NCI-H510A treated with DMSO at 0.1 percent for 48 hours (cell line): ENCODE measurements at places on chromosomes 3 and 15.
A peak's percentile ranks its signal among the peaks of the same experiment; 100 is the strongest.

- DNase-seq: peak; percentile 76
Observed at GRCh38 chr3:186209810-186210752, 101.2 kb upstream of the ETV5 start.

- DNase-seq: peak; percentile 12
Observed at GRCh38 chr15:88704791-88705768, 66.3 kb downstream of the ISG20 start.

- DNase-seq: no peak
Observed at GRCh38 chr3:195800240-195800639, 11.5 kb downstream of the MUC4 start.

GRCh38 chr3:54020436-54020835 lies 101.9 kb upstream of the CACNA2D3 start:
- DNase-seq: no peak

DNA sequence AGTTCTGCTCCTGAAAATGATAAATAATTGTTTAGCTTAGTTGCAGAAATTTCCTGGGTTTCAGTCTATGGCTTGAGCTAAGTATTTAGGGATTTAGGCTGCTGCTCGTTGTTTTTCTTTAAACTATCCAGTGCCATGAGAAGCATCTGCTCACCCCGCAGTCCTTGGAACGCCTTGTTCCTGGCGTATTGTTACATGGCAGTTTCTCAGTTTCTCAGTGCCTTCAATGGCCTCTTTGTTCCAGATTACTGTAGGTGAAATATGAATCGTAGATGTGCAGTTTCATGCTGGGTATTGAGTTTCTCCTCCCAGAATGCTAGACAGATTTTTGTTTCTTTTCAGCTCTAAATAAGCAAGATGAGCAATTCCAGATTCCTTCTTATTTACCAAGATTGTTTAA lies 269.5 kb upstream of the GBE1 start:
- DNase-seq: no peak

DNA sequence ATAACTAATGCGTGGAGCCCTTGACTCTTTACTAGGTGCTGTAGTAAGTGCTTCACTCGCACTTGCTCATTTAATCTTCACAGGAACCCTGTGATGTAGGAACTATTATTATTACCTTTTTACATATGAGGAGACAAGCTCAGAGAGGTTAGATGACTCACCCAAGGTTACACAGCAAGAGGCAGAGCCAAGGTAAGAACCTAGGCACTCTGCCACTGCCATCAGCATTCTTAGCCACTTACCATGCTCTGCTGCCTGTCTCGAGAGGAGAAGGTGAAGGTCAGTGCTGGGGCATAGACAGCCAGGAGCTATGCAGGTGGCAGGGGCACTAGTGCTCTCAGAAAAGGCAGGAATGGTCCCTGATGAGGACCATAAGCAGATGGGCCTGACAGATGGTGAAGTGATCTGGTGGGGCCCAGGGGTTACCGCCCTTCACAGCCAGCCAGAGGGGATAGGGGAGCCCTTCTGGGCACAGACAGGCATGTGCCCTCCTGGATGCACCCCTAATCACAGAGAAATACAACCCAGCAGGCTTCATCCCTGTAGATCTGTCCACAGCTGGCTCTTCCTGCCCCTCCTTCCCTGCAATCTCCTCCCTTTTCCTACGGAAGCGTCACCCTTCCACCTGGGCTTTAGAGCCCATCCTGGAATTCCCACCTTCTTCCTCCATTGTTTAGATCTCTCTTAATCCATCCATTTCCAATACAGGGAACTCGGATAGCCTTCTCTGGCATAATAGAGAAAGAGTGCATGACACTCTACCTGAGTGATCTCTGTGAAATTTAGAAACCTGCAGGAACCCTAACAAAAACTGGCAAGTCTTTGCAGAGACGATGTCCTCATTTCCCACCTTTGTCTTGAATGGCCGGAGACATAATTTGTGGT lies 26.9 kb downstream of the ABTB1 start:
- no peak for DNase-seq

- no peak for DNase-seq
Observed at GRCh38 chr15:101482526-101483371, 6.8 kb downstream of the PCSK6 start.

DNA sequence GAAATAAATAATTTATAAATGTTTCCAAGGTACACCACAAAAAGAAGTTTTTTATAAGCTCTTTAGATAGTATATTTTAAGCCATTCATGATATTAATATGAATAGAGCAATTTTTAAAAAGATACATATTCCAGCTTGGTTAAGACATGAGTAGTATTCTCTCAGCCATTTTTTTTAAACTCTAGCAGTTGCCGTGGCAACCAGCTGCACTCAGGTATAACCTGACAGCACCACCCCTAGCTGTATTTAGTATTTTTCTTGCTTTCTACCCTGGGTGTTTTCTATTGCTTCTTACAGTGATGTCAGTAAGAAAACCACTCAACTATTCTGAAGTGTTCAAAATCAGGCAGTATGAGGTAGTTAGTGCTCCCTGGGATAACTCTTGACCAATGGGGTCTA lies 496.3 kb upstream of the CNTN3 start:
- no peak for DNase-seq

- no peak for DNase-seq
Observed at GRCh38 chr3:157180262-157180661, 20.3 kb upstream of the CCNL1 start.

GRCh38 chr3:98782824-98783500 lies 19.8 kb downstream of the ST3GAL6 start:
- no peak for DNase-seq

DNA sequence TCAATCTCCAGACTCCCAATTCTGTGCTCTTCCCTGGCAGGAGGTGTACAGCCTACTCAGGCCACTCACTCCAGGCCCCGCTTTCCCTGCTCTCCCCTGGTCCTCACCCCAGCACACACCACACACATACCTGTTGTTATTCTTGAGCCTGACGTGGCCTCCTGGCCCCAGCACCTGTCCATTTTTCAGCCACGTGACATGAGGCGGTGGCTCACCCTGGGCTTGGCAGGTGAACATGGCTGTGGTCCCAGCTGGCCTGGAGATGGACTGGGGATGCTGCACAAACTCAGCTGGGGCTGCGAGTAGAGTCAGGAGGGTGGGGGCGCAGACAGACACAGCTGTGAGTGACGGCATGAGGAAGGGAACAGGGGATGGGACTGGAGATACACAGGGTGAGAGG lies 27.3 kb downstream of the RNU5B-1 start:
- DNase-seq: no peak
